ENCODE measurements at places on chromosomes 3 and 15.

DNA sequence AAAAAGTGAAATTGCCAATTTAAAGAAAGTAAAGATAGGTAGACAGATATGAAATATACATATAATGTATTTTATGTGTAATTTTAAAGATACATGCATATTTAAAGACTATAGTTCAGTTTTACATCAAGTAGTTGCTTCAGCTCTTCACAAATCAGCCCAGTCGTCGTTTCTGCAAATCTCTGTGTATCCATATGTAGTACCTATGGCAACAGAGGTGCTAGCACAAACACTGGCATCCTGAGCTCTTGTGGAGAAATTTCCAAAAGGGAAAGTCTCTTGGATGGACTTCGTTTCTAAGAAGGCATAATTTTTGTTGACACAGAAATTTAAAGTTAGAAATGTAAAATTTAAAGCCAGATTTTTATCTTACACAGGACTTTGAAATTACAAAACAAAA is 1284.7 kb downstream of the ROBO1 start:
- DNase-seq = no peak

GRCh38 chr15:36777926-36778325 is 198.5 kb downstream of the CDIN1 start:
- DNase-seq = no peak

DNA sequence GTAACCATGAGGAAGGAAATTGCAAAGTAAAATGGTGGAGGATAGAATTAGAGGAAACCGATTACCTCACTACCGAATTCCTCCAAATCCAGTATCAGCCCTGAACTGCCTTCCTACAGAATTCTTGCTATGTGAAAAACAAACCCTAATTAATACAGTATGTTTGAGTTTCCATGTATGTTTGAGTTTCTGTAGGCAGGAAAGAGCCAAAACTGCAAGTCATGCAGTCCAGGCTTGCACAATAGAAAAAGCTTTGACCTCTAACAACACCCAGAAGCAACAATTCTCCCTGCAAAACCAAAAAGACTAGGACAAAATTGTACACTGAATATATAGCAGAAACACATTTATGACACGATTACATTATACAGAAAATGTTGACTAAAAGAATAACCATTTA is 614.8 kb downstream of the DIPK2A start:
- peak; percentile 7 for DNase-seq

- DNase-seq = no peak
Measured at GRCh38 chr3:72259755-72260587, 475.0 kb upstream of the PROK2 start.

- no peak for DNase-seq
Measured at GRCh38 chr3:74124782-74125181, 489.7 kb downstream of the CNTN3 start.

- DNase-seq = no peak
Measured at GRCh38 chr15:22955544-22956119, 24.5 kb downstream of the CYFIP1 start.

DNA sequence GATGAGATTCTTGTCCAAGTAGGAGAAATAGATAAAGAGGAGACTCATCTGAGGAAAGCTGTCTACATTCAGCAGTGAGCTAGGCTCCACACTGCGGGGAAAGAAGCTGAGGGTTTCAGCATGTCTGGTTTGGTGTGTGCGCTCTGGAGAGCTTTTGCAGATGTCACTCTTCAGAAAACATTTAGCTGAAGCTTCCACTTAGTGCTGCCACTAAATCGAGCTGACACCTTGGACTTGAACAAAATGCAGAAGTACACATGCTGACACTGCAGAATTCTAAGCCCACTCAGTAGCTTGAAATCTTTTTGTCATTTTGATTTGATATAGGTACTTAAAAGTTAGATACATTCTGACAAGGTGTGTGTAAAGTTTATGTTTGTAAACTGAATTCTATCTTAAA is 32.3 kb upstream of the CRTC3 start:
- no peak for DNase-seq

GRCh38 chr3:106206613-106207012 is 337.8 kb upstream of the CBLB start:
- no peak for DNase-seq

DNA sequence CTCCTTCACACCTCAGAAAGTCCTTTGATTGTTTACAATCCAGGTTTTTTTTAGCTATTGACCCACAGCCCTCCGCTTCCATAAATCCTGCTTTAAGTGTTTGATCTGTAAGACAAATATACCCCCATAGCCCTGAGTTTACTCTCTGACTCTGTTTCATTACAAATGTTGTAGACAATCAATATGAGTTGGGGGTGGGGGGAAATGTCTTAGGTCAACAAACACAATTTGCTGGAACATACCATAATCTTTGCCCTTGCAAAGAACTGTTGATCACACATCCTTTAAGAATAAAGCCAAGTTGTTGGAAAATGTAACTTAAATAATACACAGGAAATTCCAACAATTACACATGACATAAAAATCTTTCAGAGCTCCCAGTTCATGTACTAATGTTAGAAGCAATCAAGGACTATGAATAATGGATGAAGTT is 301.8 kb upstream of the SEMA6D start:
- no peak for DNase-seq

- DNase-seq = no peak
Measured at GRCh38 chr3:98556164-98557130, 24.7 kb downstream of the GPR15 start.

DNA sequence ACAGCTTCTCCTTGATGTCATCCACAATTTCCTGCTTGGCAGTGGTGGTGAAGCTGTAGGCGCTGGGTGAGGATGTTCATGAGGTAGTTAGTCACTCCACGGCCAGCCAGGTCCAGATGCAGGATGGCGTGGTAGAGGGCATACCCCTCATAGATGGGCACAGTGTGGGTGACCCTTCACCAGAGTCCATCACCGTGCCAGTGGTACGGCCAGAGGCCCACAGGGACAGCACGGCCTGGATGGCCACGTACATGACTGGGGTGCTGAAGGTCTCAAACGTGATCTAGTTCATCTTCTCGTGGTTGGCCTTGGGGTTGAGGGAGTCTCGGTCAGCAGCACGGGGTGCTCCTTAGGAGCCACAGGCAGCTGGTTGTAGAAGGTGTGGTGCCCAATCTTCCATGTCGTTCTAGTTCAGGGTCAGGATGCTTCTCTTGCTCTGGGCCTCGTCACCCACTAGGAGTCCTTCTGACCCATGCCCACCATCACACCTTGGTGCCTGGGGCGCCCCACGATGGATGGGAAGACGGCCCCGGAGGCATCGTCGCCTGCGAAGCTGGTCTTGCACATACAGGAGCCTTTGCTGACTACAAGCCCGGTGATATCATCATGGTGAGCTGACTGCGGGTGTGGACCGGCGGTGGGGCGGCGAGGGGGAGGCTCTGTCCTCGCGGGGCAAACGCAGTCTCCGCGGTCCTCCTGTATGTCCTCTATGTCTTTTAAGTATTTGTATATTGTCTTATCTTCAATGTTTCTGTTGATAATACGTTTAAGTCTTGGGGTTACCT is 1119.0 kb downstream of the NAALADL2 start:
- no peak for DNase-seq

DNA sequence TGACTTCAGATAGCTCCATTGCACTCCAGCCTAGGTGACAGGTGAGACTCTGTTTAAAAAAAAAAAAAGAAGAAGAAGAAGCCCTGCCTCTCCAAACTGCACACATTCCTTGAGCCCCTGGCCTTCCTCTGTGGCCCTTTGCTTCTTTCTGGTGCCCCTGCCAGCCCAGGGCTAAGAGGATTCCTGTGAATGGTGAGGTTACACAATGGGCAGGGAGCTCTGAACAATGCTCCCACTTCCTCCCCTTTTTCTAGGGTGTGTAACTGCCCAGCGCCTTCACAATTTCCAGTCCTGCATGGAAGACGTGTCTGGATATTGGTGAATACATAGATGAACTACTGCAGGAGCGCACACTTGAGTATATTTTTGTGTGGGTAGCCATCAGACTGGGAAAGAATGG is 3.6 kb upstream of the AMOTL2 start:
- no peak for DNase-seq

GRCh38 chr3:46236294-46237054 is 5.8 kb upstream of the CCR3 start:
- DNase-seq = no peak

- DNase-seq = no peak
Measured at GRCh38 chr15:41231422-41232226, 556 bp downstream of the CHP1 start.

DNA sequence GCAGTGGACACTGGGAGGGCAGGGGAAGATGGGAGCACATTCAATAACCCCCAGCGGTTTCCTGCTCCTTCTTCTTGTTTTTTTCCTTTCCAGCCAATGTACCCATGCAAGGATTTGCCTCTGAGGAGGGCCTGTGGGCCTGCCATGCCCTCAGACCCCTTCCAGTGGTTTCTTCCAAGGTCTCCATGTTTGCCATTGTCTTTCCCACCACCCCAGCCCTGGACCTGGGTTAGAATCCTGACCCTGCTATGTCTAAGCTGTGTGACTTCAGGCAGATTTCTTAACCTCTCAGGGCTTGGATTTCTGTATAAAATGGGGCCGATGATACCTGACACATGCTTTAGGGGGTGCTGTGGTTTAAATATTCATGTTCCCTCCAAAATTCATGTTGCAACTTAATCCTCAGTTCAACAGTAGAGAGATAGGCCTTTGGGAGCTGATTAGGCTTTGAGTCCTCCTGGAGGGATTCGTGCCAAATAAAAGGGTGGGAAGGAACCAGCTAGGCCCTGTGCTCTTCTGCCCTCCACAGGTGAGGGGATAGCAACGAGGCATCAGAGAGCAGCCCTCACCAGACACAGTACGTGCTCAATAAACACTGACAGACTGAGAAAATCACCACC is 46.3 kb upstream of the FLNB start:
- DNase-seq = no peak

DNA sequence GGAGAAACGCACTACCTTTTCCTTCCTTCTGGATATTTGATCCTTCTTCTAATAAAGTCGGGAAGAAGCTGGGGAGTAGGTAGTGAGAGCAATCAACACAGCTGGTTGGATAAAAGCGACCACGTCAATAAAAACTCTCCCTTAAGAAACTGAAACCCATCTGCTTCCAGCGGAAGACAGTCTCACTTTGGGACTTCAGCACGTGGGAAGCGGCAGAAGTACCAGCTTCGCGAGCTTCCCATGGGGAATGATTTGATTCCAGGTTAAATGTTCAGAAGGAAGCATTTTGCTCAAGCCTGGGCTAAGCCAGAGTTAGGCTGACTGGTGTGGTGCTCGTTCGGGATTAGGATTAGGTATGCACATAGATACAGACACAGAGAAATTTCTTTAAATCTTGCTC is 262.3 kb upstream of the LYSMD4 start:
- DNase-seq = no peak

GRCh38 chr15:72319360-72319984 is 485 bp downstream of the CELF6 start:
- no peak for DNase-seq

DNA sequence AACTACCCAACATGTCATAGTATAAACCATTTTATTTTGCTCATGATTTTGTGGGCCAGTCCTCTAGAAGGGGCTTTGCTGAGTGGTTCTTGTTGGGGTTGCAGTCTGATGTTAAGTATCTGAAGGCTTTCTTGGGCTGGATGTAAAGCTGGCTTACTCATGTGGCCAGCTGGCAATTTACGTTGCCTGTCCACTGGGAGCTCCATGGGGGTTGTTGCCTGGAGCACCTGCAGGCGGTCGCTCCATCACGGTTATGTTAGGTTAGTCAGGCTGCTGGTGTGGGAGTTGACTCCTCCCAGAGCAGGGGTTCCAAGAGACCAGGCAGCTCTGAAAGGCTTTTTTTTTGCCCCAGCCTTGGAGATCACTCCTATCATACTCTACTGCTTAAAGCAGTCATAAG is 98.1 kb downstream of the NR1D2 start:
- no peak for DNase-seq

GRCh38 chr3:113232342-113232741 is 21.0 kb downstream of the BOC start:
- no peak for DNase-seq

DNA sequence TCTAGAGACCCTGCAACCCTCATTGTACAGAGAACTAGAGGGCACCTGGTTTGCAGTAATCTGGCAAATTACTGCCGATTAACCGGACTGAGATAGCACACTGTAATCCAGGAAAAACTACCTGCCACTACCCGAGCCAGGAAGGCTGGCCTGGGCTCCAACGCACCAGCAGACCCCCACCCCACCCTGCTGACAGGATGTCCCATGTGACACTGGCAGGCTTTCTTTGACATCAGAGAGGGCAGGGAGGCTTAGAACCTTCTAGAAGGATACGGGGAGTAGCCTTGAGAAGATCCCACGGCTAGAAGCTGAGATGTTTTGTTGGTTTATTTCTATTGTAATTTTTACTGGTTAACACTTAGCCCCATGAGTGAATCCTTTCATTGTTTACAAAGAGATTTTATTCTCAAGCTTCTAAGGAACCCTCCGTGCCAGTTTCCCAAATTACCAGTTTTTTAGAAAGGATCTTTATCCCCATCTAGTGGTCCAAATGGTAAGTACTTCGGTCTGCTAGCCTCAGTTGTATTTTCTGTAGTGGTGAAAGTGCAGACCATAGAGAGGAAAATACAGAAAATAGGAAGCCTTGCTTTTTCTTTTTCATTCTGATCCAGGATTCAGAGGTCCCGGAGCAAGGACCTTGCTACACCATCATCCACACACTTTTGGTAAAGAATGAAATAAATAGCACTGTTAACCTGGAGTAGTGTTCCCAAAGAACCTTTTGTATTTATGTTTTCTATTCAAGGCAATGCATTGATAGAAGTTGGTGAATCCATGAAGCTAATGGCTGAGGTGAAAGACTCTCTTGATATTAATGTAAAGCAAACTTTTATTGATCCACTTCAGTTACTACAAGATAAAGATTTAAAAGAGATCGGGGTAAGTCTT is 81.9 kb upstream of the ADAMTSL3 start:
- DNase-seq = no peak

Data from AG04449 (cell line).